Activated CD8-positive, alpha-beta T cell treated with anti-CD3 and anti-CD28 coated beads, Interleukin-2, amount 10 ng/mL, durations not matched to agents 7 days and 5 days (primary cell): ENCODE measurements at places on chromosomes 12 and 14. TPM values are rescaled to one million over a fixed set of nuclear protein-coding genes. Genes with fewer than 3 reads are reported as not detected.

GRCh38 chr12:67042697-67043131, 226.4 kb upstream of the CAND1 start:
- no peaks in the 10 kb centered on the region for H3K36me3 ChIP-seq
- no peak for DNase-seq
- peaks cover 5% of the 10 kb centered on the region for H3K27me3 ChIP-seq
- no peak overlapping the region for H3K4me3 ChIP-seq
- H3K4me1 ChIP-seq = no peaks in the 10 kb centered on the region

GRCh38 chr14:20772650-20773049, 4.4 kb downstream of the EDDM3B start:
- H3K4me3 ChIP-seq = no peak overlapping the region
- peaks cover 23% of the 10 kb centered on the region for H3K27me3 ChIP-seq
- no peaks in the 10 kb centered on the region for H3K36me3 ChIP-seq
- no peak for DNase-seq
- H3K27ac ChIP-seq = no peak overlapping the region

TAS2R8 gene
- total RNA-seq = not detected

DNA sequence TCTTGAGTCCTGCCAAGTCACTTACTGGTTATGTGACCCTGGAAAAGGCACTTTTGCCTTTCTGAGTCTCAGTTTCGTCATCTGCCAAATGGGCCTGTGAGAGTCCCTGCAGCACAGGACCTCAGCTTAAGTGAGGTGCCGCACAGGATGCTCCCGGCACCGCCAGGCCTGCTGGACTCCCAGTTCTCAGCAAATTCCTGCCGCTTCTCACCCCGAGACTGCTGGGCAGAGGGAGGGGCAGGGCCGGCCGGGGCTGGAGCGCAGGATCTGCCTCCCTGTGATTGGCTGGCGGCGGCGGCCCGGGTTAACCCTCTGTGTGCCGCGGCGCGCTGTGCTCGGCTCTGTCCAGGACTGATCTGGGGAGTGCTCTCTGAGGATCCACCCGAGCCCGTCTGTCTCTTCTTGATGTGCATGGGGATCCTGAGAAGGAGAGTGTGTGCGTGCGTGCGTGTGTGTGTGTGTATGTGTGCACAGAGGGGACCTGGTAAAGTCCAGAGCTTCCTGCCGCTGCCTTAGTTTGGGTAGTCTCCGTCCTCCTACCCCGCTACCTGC, 8.6 kb downstream of the SETD1B start:
- H3K4me3 ChIP-seq = peak overlapping the region; percentile 65
- H3K27ac ChIP-seq = peak overlapping the region; percentile 72
- H3K27me3 ChIP-seq = no peaks in the 10 kb centered on the region
- peaks cover 52% of the 10 kb centered on the region for H3K4me1 ChIP-seq

GRIN2B gene
- total RNA-seq = not detected

DNA sequence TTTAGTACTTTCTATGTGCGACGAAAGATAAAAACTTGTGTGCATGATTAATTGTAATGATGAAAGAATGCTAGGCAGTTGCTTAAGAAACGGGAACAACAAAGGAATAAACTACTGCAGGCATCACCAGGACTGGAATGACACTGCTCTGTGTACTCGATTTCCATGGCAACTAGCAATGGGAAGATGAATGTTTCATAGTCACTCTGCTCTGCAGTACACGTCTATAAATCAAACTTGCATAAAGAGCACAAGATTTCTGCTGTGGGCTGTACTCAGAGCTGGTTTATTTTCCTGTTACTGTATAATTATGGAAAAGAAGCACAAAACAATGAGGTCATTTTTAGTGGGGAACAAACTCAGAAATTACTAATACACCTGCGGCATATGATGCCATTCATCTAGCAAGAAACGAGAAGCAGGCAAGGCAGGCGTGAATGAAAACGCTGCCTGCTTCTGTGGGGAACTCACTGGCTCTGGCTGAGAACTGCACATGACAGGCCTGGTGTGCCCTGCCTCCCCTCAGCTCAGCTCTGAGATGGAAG, 41.8 kb downstream of the EFCAB11 start:
- no peak for DNase-seq
- no peaks in the 10 kb centered on the region for H3K36me3 ChIP-seq
- H3K4me1 ChIP-seq = peaks cover 4% of the 10 kb centered on the region
- no peak overlapping the region for H3K27ac ChIP-seq
- no peak overlapping the region for H3K4me3 ChIP-seq

KRT80 gene
- total RNA-seq = not detected

- no peak overlapping the region for H3K4me3 ChIP-seq
- H3K36me3 ChIP-seq = peaks cover 3% of the 10 kb centered on the region
- no peak overlapping the region for H3K27ac ChIP-seq
Observed at GRCh38 chr12:68977909-68978610, 45.1 kb upstream of the CPM start.
